ENCODE measurements at places on chromosomes 5 and 9.

DNA sequence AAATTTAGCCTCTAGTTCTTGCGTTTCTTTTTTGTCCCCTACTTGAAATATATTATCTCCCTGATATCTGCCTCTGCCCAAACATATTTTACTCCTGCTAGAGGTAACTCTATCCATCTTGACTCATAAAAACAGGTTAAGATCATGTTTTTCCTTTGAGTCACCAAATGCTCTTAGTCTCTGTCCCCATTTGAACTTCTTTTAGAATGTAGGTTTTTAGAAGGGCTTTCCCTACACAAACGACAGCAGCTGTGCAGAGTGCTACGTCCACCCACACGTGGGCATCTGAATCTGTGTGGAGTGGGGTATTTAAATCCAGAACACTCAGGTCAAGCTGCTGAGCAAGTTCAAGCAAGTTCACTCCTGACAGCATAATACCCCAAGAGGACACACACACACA lies 2.2 kb downstream of the HSD17B3 start:
- H3K4me3 ChIP-seq = no peak overlapping the region
- DNase-seq = no peak
- H3K4me1 ChIP-seq = no peaks in the 10 kb centered on the region
- no peak overlapping the region for H3K27ac ChIP-seq

- H3K4me3 ChIP-seq = no peak overlapping the region
- no peak overlapping the region for H3K27ac ChIP-seq
- H3K36me3 ChIP-seq = no peaks in the 10 kb centered on the region
- H3K4me1 ChIP-seq = no peaks in the 10 kb centered on the region
- DNase-seq = no peak
Measured at GRCh38 chr5:79582186-79582585, 30.1 kb upstream of the TENT2 start.

GRCh38 chr5:90956511-90957097 lies 398.0 kb downstream of the ADGRV1 start:
- no peak overlapping the region for H3K4me3 ChIP-seq
- H3K36me3 ChIP-seq = no peaks in the 10 kb centered on the region
- no peak for DNase-seq
- H3K27ac ChIP-seq = no peak overlapping the region

DNA sequence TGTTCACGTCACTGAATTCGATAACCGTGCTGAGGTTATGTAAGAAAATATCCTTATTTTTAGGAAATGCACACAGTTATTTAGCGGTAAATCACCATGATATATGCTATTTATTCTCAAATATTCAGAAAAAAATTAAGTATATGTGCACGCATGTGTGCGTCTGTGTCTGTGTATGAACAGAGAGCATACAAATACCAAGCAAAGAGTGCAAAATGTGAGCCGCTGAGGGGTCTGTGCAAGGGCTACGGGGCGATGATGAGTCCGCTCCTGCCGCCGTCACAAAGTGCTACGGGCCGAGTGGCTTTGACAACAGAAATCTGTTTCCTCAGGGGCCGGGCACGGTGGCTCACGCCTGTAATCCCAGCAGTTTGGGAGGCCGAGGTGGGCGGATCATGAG lies 6.9 kb upstream of the UCK1 start:
- H3K36me3 ChIP-seq = no peaks in the 10 kb centered on the region
- DNase-seq = no peak
- no peak overlapping the region for H3K27ac ChIP-seq

DNA sequence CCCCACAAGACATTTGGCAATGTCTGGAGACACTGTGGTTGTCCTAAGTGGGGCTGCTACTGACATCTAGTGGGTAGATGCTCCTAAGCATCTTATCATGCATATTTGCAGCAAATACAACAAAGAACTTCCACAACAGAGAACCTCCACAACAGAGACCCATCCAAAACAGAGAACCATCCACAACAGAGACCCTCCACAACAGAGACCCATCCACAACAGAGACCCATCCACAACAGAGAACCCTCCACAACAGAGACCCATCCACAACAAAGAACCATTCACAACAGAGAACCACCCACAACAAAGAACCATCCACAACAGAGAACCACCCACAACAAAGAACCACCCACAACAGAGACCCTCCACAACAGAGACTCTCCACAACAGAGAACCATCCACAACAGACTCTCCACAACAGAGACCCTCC lies 32.8 kb downstream of the ARPC5L start:
- no peaks in the 10 kb centered on the region for H3K27me3 ChIP-seq
- no peaks in the 10 kb centered on the region for H3K4me1 ChIP-seq
- DNase-seq = no peak
- no peak overlapping the region for H3K27ac ChIP-seq

DNA sequence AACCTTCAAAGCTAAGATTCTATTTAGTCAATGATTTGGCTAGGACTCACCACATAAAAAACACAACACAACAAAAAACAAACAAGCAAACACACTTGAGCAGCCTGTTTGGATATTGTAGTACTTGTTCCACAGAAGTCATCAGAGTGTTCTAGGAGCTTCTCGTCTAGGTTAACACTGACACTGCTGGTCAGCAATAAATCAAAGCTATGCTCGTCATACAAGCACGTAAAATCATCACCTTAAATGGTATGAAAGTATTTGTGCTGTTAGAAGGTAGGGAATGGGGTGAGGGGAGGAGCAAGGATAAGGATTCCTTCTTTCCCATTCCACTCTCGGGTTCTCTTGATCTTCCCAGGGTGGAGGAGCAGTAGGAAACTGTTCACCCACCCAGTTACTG lies 88.0 kb downstream of the ARL15 start:
- DNase-seq = no peak
- H3K27ac ChIP-seq = no peak overlapping the region
- H3K27me3 ChIP-seq = no peaks in the 10 kb centered on the region
- no peaks in the 10 kb centered on the region for H3K36me3 ChIP-seq

- DNase-seq = no peak
- H3K4me1 ChIP-seq = no peaks in the 10 kb centered on the region
- no peak overlapping the region for H3K4me3 ChIP-seq
- no peak overlapping the region for H3K27ac ChIP-seq
- H3K36me3 ChIP-seq = no peaks in the 10 kb centered on the region
- no peaks in the 10 kb centered on the region for H3K27me3 ChIP-seq
Measured at GRCh38 chr9:27861887-27862286, 288.6 kb upstream of the C9orf72 start.

- H3K4me1 ChIP-seq = no peaks in the 10 kb centered on the region
- H3K27me3 ChIP-seq = no peaks in the 10 kb centered on the region
- no peak overlapping the region for H3K27ac ChIP-seq
- no peak for DNase-seq
- no peaks in the 10 kb centered on the region for H3K36me3 ChIP-seq
Measured at GRCh38 chr5:159913501-159913900, 2.8 kb upstream of the ADRA1B start.

GRCh38 chr9:133132174-133132573 lies 11.1 kb upstream of the RALGDS start:
- no peak for DNase-seq
- no peaks in the 10 kb centered on the region for H3K36me3 ChIP-seq
- no peaks in the 10 kb centered on the region for H3K27me3 ChIP-seq
- H3K4me1 ChIP-seq = no peaks in the 10 kb centered on the region
- H3K4me3 ChIP-seq = no peak overlapping the region
- peak overlapping the region; percentile 93 for H3K27ac ChIP-seq

DNA sequence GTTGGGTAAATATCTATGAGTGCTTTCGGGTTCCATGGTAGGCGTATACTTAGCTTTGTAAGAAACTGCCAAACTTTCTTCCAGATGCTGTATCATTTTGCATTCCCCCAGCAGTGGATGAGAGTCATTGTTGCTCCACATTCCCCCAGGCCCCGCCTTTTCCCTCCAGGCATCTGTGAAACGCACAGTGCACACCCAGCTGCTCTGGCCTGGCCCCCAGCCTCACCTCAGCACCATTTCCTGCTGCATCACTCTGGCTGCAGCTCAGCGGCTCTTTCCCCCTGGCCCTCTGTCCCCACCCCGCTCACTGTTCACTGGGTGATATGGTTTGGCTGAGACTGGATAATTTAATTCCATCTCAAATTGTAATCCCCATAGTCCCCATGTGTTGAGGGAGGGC lies 76.6 kb upstream of the SPTLC1 start:
- H3K4me1 ChIP-seq = no peaks in the 10 kb centered on the region
- H3K4me3 ChIP-seq = no peak overlapping the region
- no peaks in the 10 kb centered on the region for H3K36me3 ChIP-seq
- H3K27me3 ChIP-seq = no peaks in the 10 kb centered on the region
- no peak overlapping the region for H3K27ac ChIP-seq

GRCh38 chr5:10133830-10134229 lies 115.9 kb downstream of the ATPSCKMT start:
- H3K36me3 ChIP-seq = no peaks in the 10 kb centered on the region
- H3K27ac ChIP-seq = no peak overlapping the region
- H3K4me1 ChIP-seq = no peaks in the 10 kb centered on the region
- no peak for DNase-seq
- no peaks in the 10 kb centered on the region for H3K27me3 ChIP-seq
- no peak overlapping the region for H3K4me3 ChIP-seq

GRCh38 chr5:54616031-54616430 lies 98.5 kb downstream of the SNX18 start:
- DNase-seq = peak; percentile 69
- H3K36me3 ChIP-seq = no peaks in the 10 kb centered on the region
- no peaks in the 10 kb centered on the region for H3K4me1 ChIP-seq
- H3K27ac ChIP-seq = no peak overlapping the region
- no peak overlapping the region for H3K4me3 ChIP-seq

DNA sequence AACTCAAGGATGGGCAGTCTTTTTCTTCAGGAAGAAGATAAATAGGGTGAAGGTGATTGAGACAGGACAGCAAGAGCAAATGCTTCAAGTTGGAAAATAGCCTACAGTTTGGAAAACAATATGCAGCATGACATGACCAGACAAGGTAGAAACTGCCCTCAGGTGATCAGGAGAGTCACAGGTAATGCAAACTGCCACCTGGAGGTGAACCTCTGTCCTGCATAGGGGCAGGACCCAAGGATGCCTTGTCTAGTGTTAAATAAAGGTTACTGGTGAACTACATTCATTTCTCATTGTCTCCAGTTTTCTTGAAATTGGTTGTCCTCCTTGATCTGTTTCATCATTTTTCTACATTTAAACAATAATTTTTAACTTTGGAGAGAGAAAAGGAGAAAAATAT lies 232.1 kb downstream of the SEMA5A start:
- no peak overlapping the region for H3K4me3 ChIP-seq
- H3K27ac ChIP-seq = no peak overlapping the region
- H3K4me1 ChIP-seq = no peaks in the 10 kb centered on the region

DNA sequence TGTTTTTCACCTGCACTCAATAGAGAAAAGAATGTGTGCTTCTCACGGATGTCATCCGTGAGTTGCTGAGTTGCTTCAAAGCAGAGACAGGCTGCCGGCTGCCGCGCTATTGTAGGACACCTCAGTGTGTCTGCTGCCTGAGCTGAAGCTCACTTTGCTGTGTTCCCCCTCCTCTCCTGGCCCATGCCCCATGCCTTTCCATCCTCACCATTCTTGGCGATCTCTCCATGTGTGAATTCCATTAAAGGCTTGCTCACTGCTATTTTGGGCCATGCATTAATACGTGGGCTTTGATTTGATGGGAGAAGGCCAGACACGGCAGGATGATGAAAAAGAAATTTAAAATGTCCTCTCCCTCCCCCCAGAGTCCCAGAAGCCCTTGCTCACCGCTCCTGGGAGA lies 14.5 kb downstream of the ADAM19 start:
- H3K27me3 ChIP-seq = no peaks in the 10 kb centered on the region
- no peak overlapping the region for H3K4me3 ChIP-seq

DNA sequence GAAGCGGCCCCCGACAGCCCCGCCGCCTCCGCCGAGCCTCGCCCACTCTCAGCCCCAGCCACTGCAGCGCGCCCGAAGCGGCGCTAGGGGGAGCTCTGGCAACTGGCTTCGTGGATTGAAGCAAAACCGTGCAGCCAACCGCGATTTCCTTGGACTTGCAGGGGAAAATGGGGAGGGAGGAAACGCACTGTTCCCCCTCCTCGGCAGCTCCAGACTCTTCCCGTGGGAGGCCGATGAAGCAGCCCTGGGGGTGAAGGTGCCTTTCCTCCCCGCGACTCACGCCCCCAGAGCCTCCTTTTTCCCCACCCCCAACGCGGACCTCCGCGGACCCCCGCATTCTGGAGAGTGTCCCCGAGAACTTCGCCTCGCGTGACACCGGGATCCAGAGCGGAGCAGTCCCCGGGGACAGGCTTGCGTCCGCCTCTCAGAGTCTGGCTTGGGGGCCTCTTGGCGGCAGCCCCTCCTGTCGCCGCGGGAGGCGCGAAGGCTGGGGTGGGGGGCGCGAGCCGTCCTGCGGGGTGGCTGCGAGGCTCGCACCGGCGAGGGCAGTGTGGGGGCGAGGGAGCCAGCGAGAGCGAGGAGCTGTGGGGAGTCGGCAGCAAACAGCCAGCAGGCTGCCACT lies 3.8 kb downstream of the IER5L start:
- peak overlapping the region; percentile 63 for H3K4me3 ChIP-seq
- no peaks in the 10 kb centered on the region for H3K27me3 ChIP-seq
- no peaks in the 10 kb centered on the region for H3K36me3 ChIP-seq

GRCh38 chr5:24177821-24178220 lies 467.0 kb downstream of the CDH10 start:
- DNase-seq = no peak
- no peaks in the 10 kb centered on the region for H3K36me3 ChIP-seq
- H3K4me1 ChIP-seq = no peaks in the 10 kb centered on the region
- H3K27ac ChIP-seq = no peak overlapping the region
- no peaks in the 10 kb centered on the region for H3K27me3 ChIP-seq

DNA sequence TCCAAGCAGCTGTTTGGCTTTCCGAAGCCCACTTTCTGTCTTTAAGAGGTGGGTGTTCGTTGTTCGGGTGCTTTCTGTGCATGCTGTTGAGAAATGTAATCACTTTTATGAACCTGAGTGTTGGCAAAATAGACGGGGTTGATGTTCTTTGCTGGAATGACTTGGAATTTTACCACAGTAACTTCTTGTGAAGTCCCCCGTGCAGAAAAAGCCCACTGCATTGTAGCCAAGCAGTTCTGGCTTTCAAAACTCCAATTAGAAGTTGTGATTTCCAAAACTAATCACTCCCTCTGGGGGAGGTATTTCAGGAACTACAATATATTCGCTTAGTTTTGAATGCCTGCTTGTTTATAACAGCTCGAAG lies 111.1 kb downstream of the PAM start:
- DNase-seq = no peak
- peaks cover 42% of the 10 kb centered on the region for H3K36me3 ChIP-seq
- peak overlapping the region; percentile 70 for H3K4me3 ChIP-seq
- H3K27ac ChIP-seq = peak overlapping the region; percentile 94
- no peaks in the 10 kb centered on the region for H3K4me1 ChIP-seq

DNA sequence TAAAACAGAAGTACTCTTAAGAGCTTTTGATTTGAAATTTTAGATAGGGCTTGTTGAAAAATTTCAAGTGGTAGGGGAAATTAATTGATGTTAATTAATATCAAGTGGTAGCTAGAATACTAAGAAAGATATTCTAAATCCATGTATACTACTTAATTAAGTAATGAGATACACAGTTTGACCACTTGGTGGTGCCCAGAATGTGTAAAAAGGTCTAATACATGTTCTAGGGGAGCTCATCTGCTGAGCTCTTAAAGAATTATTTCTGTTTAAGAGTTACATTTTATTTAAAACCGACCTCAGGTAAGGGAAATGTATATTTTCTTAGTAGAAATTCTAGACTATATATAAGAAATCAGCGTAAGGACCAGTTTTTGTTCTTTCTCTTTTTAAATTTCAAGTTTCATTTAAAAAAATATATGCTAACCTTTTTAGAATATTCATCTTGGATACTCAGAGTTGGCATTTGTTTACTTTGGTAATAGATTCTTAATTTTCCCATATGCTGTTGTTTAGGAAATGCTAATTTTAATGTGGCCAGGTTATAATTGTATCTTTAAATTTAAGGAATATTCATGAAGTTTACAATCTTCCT lies 61.5 kb downstream of the LNPEP start:
- H3K36me3 ChIP-seq = peaks cover 41% of the 10 kb centered on the region
- no peak for DNase-seq
- no peaks in the 10 kb centered on the region for H3K27me3 ChIP-seq
- H3K4me3 ChIP-seq = no peak overlapping the region
- no peaks in the 10 kb centered on the region for H3K4me1 ChIP-seq
- H3K27ac ChIP-seq = no peak overlapping the region

All from right atrium auricular region (tissue), 2 donors.